Esophagus squamous epithelium (tissue), 5 donors: ENCODE measurements at places on chromosomes 1 and 21.

DNA sequence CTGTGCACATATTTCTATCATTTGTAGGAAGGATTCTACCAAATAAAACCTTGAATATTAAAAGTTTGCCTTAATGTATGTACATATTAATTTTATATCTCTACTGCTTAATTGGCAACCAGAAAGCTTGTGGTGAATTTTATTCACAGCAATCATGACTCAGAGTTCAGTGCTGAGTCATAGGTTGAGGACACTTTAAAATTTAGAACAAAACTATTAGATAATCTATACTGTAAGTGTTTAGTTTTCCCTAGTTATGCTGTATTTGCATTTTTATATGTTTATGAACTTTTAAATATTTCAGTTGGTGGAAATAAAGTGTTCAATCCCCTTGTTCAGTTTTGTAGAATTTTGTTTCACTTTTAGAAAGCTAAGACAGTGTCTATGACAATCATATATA, 841.5 kb downstream of the KCNT2 start:
- no peak for DNase-seq

DNA sequence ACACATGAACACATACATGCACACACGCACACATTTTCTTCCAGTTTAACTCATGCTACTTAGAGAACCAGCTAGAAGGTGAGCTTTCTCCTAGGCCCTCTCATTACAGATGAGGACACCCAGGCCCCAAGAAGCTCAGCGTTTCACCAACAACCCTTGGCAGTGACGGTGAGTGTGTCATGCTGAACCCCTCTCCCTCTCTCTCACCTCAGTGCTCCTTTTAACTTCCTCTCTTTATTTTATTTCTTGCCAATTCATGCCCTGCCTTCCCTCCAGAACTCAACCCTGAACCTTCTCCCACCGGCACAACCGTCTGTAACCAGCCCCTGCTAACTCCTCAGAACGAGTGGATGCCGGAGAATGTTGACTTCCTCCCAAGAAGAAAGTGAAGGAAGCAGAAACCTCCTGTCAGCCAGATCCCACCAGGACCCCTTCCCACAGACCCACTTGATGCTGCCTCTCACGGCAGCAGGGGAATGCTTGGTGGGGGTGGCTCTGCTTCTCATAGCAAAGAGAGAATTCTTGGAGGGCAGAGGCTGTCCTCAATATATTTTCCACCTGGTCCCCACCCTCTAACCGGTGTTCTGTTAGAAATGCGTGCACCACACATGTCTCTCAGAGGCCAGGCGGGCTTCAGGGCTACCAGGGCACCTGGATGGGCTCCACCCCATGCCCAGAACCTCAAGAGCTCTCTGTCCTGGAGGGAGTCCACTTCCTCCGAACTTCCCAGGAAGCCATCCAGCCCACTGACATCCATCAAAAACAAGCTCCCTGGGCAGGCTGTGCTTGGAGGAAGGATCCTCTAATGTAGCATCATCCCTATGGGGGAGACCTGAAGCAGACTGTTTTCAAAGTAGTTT, 134.0 kb downstream of the TOMM20 start:
- no peak for DNase-seq

DNA sequence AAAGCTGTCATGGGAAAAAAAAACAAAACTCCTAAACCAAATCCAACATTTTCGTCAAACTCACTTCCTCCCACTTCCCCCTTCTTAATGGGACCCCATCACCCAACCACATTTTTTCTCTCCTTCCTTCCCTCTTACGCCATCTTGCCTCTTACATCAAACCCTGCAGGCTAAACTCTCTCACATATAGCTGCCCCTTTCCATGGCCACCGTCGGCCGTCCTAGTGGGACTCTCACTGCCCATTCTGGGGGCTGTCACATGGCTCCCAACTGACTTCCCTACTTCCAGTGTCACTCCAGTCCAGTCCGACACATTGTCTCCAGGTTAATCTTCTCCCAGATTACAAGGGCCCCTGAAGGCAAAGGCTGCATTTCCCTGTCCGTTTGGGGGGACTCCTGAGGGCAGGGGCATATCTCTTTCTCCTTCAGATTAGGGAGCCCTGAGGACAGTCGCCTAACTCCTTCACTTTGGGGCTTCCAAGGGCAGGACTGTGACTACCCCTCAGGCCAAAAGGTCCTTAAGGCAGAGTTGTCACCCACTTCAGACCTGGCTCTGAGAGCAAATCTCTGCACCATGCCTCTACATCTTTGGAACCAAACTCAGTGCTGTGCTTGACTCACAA, 658 bp downstream of the UBXN11 start:
- no peak for DNase-seq

GRCh38 chr1:206863266-206863665, 2.2 kb upstream of the IL20 start:
- no peak for DNase-seq

DNA sequence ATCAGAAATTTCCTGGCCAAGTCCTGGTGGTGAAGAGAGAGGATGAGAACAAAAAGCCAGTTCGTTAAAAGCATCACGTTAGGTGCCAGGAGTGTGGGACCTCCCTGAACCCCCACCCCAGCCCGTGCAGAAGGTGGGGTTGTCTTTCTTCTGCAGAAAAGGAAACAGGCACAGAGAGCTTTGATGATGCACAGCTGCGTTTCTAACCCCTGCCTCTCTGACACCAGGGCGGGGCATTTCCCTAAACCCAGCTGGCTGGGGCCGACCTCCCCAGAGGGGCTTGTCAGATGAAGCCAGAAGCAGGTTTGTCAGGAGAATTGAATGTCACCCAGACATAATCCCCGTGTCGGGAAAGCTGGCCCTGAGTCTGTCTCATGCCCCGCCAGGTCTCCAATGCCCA, 189.3 kb upstream of the EDN2 start:
- DNase-seq, result no peak

DNA sequence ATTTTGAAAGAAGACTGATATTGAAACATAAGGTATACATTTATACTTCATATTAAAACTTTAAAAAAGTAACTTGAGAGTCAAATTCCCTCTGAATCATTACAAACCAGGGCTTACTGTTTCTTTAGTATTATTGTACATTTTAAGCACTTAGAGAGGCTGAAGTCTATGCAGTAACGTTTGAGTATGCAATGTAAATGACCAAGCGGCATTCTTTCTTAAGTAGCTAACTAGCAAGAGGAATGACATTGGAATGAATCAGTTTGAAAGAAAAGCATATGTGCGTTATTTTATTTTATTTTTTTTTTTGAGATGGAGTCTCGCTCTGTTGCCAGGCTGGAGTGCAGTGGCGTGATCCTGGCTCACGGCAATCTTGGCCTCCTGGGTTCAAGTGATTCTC, 24.3 kb downstream of the WNT2B start:
- no peak for DNase-seq

- no peak for DNase-seq
Measured at GRCh38 chr1:83815330-83815729, 183.6 kb downstream of the TTLL7 start.

- DNase-seq, result no peak
Measured at GRCh38 chr1:98793136-98793535, 131.6 kb downstream of the SNX7 start.

DNA sequence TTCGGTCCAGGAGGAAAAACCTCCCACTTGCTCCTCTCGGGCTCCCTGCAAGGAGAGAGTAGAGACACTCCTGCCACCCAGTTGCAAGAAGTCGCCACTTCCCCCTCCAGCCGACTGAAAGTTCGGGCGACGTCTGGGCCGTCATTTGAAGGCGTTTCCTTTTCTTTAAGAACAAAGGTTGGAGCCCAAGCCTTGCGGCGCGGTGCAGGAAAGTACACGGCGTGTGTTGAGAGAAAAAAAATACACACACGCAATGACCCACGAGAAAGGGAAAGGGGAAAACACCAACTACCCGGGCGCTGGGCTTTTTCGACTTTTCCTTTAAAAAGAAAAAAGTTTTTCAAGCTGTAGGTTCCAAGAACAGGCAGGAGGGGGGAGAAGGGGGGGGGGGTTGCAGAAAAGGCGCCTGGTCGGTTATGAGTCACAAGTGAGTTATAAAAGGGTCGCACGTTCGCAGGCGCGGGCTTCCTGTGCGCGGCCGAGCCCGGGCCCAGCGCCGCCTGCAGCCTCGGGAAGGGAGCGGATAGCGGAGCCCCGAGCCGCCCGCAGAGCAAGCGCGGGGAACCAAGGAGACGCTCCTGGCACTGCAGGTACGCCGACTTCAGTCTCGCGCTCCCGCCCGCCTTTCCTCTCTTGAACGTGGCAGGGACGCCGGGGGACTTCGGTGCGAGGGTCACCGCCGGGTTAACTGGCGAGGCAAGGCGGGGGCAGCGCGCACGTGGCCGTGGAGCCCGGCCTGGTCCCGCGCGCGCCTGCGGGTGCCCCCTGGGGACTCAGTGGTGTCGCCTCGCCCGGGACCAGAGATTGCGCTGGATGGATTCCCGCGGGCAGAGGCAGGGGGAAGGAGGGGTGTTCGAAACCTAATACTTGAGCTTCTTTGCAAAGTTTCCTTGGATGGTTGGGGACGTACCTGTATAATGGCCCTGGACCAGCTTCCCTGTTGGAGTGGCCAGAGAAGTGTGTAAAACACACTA, 45.3 kb downstream of the MRPL39 start:
- no peak for DNase-seq

- no peak for DNase-seq
Measured at GRCh38 chr1:114111731-114112641, 41.7 kb downstream of the SYT6 start.
